CD4-positive, alpha-beta T cell (primary cell): ENCODE measurements at places on chromosomes 2 and 18.

DNA sequence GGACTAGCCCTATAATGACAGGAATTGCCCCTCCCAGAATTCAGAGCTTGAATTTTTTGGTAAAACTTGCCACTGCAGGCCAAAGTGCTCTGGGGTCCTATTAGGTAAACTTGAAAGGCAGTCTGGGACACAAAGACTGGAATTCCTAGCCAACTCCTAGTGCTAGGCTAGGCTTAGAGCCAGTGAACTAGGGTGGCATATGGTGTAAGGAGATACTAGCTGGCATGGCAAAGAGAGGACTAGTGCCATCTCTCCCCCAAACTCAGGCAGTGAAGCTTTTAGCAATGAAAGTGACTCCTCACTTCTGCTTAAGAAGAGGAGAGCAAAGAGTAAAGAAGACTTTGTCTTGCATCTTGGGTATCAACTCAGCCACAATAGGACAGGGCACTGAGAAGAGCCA, 410.5 kb upstream of the CNTNAP5 start:
- DNase-seq, result no peak

DNA sequence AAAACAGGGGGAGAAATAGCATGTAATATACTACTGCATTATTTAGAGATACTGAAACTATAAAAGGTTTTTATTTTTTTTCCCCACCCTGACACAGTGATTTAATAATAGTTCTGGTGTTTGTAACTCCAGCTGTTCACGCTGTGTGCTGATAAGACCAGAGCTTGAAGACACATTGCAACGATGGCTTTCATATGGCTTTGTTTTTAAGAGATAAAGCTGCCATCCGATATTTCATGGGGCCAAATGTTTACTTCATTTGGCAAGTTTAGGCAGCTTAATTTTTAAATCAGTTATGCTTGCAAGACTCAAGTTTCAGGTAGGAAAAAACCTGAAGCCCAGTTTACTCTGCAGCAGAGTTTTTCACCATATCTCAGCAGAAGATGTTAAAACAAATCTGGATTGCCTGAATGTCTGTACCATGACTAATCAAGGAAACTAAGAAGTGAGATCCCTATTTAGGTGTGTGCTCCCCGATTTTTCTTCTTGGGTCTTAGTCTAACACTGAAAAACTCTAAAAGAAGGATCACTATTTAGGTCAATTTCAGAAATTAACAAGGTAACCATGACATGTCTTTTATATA, 508.6 kb downstream of the PARD3B start:
- no peak for DNase-seq

DNA sequence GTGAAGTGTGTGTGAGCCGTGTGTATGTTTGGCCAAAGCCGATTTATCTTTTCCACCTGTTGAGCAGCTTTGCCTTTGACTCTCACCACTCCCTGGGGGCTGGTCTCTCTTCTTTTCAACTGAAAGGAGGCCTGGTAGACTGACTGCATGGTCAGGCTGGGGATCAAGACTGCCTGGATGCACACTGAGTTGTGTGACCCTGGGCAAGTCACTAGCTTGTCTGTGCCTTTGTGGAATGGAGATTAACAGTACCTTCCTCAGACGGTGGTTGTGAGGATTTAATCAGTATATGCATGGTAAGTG, 85.5 kb downstream of the TANC1 start:
- no peak for DNase-seq

GRCh38 chr18:75658330-75658729, 230.8 kb upstream of the SMIM21 start:
- no peak for DNase-seq

DNA sequence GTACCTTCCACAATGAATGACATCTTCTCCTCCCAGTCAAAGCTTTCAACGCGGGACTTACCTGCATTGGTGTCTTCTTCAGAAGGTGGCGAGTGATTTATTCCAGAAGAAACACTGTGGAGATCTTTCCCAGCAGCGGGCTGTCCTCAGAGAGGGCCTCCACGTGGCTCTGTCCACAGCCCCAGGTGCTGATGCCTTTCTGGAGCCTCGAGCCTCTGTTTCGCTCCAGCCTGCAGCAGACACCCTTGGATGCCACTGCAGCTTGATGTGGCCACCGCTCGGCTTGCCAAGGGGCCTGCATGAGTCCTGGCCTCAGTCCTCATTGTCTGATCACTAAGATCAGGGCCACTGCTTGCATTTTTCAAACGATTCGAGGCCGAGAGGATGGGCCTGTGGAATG, 46.6 kb upstream of the GALR1 start:
- no peak for DNase-seq

GRCh38 chr2:48362515-48362914, 167.4 kb upstream of the STON1 start:
- DNase-seq, result no peak

GRCh38 chr2:151437630-151438029, 27.9 kb downstream of the RIF1 start:
- DNase-seq, result no peak

- DNase-seq, result no peak
These were observed 157.9 kb upstream of the UNC80 start for GRCh38 chr2:209613649-209614305.

GRCh38 chr2:47697000-47697601, 85.8 kb upstream of the MSH6 start:
- no peak for DNase-seq

- no peak for DNase-seq
These were observed 173.7 kb downstream of the TTC32 start for GRCh38 chr2:19728125-19728524.

DNA sequence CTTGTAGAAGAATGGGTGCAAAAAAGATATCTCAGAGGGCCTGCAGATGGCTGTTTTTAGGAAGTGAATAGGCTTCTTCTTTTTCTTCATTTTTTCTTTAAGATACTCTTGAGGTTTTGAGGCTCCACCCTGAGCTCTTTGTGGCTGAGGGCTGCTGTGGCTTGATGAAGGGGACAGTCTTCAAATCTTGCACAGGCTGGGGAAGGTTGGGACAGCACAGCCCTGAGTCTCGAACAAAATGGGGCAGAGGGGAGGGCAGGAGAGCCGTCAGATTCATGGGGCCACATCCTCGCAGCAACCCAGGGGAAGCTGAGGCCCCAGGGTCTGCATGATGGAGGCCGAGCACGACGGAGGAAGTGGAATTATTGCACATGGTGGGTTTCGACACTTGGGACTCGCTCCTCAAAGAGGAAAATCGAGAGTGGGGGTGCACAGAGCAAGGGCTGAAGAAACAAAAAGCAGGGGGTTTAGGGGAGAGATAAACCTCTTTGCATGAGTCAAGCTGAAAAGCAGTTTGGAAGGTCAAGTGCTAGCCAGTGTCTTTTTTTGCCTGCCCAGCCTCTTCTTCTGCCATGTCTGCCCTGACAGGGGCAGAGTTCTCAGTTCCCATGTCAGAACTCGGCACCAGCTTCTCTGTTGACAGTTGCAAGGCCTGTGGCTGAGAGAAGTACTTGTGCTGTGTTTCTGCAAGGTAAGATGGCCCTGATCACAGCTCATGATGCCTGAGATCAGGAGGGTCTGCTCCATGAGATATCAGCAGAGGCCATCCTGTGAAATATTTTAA, 19.5 kb downstream of the INPP4A start:
- no peak for DNase-seq

DNA sequence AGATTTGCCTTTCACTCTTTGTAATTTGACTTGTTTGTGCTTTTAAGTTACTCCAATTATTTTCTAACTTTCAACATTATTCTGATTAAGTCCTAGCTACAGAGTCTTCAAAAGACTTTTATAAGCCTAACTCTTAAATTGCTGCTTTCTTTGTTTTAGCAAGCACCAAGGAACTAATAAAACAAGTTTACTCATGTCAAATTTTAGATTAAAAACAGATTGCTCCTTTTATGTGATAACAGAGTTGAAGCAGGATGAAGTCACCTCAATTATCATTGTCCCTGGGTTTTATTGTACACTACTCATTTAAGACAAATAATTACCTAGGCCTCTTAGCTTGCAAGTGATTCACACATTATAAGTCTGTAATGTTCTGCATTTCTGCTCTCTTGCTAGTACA, 678.4 kb downstream of the ERBB4 start:
- DNase-seq, result no peak

- no peak for DNase-seq
These were observed 407.8 kb upstream of the CDH2 start for GRCh38 chr18:28584731-28585130.

GRCh38 chr2:177586154-177586553, 193.6 kb downstream of the AGPS start:
- no peak for DNase-seq

DNA sequence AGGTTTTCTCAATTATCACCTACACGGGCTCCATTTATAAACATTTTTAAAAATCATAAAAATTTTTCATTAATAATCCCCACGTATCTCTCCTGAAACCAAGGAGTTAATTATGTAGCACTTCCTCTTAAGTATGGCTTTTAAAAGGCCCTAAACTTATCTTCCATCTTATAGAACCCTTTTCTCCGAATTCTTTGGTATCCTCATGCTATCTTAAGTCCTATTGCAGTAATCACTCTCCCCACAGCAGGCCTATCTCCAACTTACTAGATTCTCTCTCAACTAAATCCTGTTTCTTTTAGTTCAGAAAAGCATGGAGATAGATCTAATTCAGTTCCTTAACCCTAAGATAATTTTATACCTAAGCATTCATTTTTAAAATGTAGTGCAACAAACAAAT, 26.2 kb downstream of the RPRD1A start:
- DNase-seq, result no peak

- DNase-seq, result no peak
These were observed 34.5 kb downstream of the RPL31 start for GRCh38 chr2:101036562-101036961.

DNA sequence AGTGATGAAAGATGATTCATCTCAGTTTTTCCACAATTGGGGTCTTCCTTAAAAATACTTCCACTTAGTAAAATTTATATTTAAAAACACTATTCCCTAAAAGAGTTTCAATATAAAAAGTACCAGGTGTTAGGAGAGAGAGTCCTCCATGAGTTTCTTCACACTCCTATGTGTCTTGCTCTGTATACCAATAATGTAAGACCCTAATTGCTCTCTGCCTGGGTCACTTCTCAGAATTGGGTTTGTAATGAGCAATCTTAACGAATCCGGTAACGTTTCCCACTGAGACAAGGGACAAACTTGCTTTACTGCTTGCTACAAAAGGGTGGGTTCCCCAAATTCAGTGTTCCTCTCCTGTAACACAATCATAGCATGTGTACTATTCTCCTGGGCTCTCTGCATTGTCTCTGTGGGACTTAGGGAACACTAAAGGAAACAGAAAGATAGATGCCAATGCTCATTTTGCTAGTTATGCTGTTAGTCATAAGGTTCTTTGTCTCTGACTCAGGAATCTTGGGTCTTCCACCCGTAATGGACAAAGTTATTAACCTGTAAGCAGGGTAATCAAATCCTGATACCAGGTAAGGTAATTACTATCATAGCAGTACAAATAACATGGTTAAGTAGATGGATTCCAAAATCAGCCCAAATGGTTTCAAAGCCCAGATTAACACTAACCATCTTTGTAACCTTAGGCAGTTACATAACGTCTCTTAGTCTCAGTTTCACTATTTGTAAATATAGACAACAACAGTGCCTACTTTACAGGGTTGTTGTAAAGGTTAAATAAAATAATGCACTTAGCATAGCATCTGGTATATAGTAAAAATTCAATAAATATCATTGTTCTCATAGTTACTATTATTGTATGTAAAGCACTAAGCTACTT, 46.3 kb downstream of the ITSN2 start:
- DNase-seq, result no peak

DNA sequence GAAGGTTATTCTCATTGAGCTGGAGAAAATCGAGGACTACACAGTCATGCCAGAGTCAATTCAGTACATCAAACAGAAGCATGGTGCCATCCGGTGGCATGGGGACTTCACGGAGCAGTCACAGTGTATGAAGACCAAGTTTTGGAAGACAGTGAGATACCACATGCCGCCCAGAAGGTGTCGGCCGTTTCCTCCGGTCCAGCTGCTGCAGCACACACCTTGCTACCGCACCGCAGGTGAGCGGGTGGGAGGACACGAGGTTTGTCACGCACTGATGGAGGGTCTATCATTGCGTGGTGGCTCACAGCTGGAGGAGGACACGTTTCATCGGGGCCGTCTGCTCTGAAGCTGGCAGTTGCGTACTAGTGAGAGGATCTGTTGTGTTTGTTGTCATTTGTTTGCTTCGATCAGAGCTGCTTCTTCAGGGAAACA, 48.2 kb downstream of the IL1RL2 start:
- no peak for DNase-seq

DNA sequence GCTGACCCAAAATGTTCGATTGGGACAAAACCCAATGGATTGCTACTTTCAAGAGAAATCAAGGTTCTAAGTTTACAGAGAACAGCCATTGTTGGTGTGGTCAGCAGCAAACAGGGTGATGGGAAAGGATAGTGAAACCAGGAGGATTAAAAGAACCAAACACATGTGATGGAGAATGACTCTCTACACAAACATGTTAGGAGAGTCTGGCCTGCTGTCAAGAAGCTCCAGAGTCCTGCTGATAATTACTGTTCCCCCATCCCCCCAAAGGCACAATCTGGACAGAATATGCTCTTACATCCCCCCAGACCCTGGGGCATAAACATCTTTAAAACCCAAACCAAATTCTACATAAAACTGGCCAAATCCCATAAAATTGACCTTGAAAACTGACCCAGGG, 32.0 kb upstream of the ACYP2 start:
- no peak for DNase-seq

GRCh38 chr2:27804146-27804545, 32.6 kb downstream of the MRPL33 start:
- DNase-seq, result no peak

- DNase-seq, result no peak
These were observed 104.4 kb downstream of the RDH14 start for GRCh38 chr2:18456026-18456425.

GRCh38 chr18:22838639-22839277, 94.4 kb upstream of the RBBP8 start:
- DNase-seq, result no peak

- no peak for DNase-seq
These were observed 67.5 kb upstream of the SCG2 start for GRCh38 chr2:223669453-223670225.

DNA sequence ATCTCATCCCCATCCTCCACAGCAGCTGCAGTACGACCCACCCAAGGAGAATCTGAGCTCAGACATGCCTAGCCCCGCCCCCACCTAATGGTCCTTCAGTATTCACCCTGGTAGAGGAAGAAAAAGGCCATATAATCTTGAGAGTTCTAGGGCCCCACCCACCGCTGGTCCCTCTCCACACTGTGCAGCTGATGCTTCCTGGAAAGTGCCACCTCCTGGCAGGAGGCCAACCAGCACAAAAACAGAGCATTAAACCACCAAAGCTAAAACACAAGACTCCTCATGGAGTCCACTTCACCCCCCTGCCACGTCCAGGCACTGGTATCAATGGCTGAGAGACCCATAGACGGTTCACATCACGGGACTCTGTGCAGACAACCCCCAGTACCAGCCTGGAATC, 40.7 kb downstream of the MC4R start:
- DNase-seq, result no peak

DNA sequence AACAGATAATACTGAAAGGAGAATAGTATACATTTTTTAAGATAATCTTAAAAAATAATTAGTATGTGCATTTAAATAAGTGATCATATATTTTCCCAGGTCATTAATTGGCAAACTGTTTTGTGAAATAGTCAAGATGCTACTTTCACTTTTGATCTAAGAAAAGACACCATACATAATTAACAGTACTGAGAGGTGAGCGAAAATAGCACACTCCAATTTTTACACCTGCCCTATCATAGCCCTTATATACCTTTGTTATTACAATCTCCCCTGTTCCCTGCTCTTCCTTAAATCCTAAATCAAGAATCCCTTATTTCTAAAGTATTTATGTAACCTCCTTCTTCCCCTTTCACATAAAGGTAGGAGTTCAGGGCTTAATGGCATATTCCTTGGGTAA, 500.1 kb upstream of the LRATD1 start:
- DNase-seq, result no peak
